ENCODE measurements at places on chromosomes 3 and 15.

DNA sequence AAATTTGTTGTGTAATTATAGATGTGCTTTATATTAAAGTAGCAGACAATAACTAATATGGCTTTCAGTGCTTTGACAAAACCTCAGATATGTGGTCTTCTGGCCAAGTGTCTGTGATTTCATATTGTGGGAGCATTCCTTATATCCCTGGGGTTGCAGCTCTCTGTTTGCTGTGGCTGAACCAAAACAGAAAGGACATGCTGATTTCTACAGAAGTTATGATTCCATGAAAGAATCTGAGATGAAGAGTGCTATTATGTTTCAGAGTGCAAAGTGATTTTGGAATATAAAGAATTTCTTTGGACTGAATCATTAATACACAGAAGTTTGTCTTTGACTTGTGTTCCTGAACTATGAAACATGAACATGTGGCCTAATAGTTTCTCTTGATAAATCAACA, 36.5 kb downstream of the CDV3 start:
- no peak for DNase-seq

DNA sequence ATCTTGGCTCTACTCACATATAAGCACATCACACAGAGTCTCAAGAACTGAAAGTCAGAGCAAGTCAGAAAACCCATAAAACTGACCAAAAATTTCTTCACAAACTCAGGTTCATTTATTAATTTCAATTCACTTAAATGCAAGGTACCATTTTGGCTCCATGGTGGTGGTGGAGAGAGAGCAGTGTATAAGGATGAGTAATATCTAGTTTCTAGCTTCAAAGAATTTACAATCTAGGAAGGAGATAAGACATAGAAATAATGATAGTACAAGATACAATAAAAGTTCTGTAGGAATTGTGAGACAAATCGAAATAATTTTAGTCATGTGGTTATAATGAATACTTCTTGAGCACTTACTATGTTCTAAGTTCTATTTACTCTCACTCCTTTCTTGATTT, 6.7 kb upstream of the TP53BP1 start:
- no peak for DNase-seq

GRCh38 chr3:46667657-46668056, 25.8 kb downstream of the ALS2CL start:
- peak; percentile 10 for DNase-seq

- no peak for DNase-seq
Observed at GRCh38 chr3:75863878-75864277, 78.5 kb upstream of the ZNF717 start.

DNA sequence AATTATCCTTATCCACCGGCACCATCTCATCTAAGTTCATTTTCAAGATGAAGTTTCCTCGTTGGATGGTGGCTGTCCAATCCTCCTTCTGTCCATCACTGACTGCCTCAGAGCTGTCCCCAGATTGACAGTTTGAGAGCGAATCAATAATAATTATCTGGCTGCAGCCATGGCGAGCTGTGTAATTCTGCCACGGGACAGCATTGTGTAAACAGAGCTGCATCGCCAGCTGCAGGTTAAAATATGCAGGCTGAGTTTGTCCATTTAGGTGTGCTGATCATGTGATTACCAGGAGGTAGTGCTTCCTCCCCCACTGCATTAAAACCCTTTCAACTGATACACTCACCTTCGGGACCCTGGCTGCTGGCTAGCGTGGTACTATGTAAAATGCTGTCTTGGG, 461.9 kb upstream of the ONECUT1 start:
- DNase-seq, result no peak

- no peak for DNase-seq
Observed at GRCh38 chr3:136959599-136959998, 1.8 kb downstream of the IL20RB start.

GRCh38 chr15:70433586-70434324, 329.6 kb downstream of the UACA start:
- no peak for DNase-seq

GRCh38 chr3:8959668-8960067, 3.6 kb downstream of the RAD18 start:
- no peak for DNase-seq

- DNase-seq, result peak; percentile 51
Observed at GRCh38 chr3:128969993-128970739, 23.7 kb downstream of the CFAP92 start.

DNA sequence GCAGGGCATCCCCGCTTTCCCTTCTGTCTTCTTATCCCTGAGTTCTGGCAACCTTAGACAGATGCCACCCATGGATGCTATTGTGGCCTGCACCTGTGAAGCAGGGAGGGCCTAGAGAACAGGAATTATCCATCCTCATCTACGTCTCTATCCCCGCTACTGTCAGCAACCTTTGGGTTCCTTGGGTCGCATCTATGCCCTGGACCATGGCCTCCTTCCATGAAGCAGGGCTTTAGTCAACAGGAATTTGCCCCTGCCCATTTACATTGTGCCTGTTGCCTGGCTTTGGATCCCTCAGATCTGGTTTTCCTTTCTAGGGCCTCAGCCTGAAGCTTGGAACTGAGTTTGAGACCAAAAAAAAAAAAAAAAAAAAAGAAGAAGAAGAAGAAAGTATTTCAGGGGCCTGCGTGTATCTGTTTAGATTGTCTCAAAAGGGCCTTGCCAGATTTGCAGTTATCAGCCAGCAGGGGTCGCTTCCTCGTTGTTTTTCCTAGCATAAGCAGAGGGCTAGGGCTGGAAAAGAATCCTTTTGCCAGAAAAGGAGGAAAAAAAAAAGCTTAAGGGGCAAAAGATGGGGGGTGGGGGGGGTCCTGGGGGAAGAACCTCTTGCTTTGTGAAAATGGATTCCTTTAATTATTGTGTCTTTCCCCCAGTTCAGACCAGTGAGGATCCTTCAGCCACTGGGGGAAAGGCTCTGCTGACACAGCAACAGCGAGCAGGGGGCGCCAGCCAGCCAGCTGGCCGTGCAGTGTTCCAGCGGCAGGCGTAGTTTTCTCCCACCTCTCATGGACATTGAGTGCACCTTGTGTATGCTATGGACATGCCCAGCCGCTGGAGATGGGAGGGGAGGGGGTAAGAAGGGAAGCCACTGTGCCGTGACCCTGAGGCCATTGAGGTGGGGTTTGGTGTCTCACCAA, 65.7 kb upstream of the ALDH1L1 start:
- DNase-seq, result peak; percentile 69

DNA sequence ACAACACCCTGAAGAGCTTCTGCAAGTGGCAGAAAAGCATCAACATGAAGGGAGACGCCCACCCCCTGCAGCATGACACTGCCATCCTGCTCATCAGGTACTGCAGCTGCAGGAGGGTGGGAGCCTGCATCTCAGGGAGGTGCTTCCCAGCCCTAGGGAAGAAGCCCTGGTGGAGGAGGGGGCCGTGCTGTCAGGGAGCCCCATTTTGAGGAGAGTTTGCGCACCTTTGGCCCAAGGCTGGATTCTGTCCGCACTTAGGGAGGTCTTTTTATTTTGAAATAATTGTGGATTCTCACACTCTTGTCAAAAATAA, 42.1 kb downstream of the SAXO2 start:
- DNase-seq, result no peak

Measured in uterus (tissue), 4 donors.